Hypothalamus (tissue), 51 donors: ENCODE measurements at places on chromosomes 3 and 15.
A peak's percentile ranks its signal among the peaks of the same experiment; 100 is the strongest.

DNA sequence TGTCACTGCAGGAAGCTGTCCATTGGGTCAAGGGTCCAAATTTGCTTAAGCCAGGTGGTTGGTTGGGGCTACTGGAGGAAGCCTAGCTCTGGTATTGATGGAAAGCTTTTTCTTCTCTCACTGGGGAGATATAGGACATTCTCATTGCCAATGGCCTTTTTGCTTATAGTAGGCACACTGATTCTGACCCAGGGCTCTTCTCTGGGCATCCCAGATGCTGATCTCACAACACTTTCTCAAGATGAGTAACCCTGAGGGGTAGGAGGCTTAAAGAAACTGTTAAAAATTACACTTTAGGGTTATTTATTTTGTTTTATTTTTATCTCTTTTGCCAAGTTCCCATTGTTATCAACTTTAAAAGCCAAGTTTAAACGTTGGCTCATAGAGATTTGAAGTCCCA lies 337.8 kb downstream of the LRRC3B start:
- no peak for DNase-seq

GRCh38 chr15:51536965-51537574 lies 85.5 kb downstream of the DMXL2 start:
- no peak for DNase-seq

- no peak for DNase-seq
These were observed 282.3 kb upstream of the TBC1D5 start for GRCh38 chr3:18024715-18025114.

DNA sequence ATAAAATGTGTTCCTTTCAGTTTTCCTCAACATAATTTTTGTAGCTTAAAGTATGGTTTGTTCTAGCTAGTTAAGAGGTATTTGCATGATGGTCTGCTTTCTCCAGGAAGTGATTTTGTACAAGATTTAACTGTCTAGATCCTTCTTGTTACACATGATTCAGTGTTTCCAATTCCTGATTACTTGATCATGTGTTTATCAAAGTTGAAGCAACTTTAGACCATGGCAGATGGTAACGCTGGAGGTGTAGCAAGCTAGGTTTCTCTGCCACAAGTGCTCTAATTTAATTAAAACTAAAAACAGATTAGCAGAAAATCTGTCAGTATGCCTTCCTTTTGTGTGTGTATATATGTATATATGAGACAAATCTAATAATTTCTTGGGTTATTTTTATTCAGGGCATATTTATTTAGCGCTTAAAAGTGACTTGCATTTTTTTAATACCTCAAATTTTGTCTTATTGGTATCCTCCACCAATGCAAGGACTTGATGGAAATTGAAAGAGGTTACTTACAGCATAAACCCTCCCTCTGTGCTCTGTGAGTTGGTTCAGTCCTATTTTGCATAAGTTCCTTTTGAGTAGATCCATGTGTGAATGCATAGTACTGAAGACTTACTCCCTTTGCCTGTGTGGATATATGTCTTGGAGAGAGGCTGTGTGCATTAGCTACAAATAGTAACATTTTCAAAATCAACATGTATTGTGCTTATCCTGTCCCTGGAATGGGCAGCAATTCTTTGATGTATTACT lies 157.3 kb upstream of the CGNL1 start:
- no peak for DNase-seq

- no peak for DNase-seq
These were observed 9.8 kb upstream of the TM4SF4 start for GRCh38 chr3:149464542-149465328.

DNA sequence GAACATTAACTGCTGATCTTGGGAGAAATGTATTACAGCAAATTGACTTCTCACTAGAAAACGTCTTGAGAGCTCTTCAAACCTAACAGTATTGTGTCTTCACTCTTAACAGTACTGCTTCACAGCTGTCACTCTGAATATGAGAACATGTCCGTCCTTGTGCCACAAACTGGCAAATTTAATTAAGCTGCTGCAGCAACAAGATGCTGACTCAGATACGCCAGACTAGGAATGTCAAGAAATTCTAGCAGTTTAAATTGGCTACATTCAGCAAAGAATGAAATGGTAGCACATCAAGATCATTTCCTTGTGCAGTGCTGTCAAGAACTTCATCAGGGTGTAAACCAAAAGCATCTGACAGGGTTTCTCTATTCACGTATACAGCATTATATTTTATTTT lies 7.6 kb downstream of the ICE2 start:
- DNase-seq = no peak

DNA sequence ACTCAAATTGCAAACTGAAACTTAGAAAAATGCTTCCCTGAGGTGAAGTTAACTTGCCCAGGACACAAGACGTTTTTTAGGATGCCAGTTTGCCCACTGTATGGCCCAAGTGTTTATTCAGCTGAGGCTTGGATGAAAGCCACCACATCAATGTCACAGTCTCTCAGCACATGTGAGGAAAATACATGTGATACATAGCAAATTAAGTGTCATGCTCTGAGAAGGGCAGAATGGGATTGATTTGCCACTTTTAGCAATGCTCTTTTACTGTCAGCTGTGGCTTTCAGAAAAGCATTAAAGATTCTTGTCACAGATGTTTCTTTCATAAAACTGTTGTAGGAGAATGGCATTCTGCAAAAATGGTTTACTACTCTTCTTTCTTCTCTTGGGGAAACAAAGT lies 165.5 kb downstream of the ZIC1 start:
- DNase-seq = no peak

DNA sequence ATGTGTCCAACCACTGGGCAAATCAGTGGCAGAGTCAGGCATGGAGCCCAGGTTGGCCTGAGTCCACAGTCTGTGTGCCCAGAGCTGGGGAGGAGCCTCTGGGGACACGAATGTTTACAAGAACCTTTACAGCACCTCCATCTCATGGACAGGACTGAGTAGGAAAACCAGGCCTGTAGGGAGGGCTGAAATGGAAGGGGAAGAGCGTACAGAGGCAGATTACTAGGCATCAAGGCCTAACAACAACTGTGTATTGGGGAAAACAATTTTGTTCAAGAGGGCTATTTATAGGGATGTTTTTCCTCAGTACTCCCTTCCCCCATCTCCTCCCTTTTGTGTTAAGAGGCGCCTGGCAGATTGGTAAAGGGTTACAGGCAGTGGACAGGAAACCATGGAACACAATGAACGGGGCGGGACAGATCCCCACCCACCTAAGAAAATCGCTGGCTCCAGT lies 15.1 kb upstream of the ARHGAP31 start:
- no peak for DNase-seq

DNA sequence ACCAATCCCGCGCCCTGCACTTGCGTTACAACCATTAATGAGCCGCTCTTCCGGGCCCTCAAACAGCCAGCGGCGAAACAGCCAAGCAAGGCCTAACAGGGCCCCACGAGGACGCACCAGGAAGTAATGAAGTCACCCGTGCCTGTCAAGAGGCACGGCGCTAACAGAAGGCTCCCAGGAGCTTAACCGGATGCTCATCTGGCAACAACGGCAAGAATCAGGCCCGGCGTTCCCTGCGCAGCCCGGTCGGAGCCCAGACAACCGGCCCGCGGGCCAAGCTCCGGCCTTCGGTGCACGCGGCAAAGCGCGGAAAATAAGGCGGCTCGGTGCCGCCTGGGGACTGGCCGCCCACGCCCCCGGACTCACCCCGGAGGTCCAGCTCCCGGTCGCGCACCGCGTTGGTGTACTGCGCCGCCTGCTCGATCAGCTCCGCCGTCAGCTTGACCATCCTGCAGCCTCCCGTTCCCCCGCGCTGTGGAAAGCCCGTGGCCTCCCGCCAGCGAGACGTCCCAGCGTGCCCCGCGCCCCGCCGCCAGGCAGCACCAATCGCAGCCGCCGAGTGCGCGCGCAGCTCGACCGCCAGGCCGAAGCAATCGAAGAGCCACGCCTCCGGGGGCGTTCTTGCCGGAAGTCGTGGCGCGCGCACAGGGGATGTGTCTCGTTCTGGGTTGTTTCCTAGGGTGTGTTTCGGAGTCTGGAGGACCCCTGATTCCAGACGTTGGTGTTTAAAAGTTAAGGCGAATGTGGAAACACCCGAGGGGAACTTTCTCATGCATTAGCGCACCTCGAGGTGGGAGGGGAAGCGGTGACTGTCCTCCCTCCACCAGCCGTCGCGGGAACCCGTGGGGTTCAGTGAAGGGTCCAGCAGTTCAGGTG lies at the start of gene SNRPA1:
TSS of gene SNRPA1 (minus strand) at position 518 of the 876 bp plus-strand sequence. CDS start at position 448, 70 bp downstream.
- peak; percentile 82 for DNase-seq

DNA sequence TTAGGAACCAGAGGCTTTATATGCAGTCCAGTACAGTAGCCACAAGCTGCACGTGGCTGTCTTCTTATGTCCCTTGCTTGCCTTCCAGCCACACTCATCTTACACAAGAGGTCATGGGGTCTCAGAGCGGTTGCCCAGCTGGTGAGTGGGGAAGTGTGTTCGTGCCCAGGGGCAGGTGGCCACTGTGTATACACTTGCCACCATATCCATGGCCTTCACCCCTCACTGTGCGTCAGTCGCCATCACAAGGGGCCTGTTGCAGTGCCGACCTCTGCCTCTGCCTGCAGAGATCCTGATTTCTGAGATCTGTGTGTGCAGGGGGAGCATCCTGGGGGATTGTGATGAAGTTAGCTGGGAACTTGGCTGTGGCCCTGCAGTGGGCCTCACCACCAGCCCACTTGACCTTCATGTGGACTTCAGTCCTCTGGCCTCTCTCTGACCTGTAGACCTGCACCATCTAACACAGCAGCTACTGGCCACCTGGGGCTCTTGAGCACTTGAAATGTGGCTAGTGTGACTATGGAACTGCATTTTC lies 43.1 kb upstream of the SACM1L start:
- no peak for DNase-seq
